ENCODE measurements at places on chromosomes 1 and 21. TPM values are rescaled to one million over a fixed set of nuclear protein-coding genes. Genes with fewer than 3 reads are reported as not detected.

KIAA1614 gene
- total RNA-seq, result 0.66 TPM

CLCA4 gene
- total RNA-seq, result not detected

TMPRSS15 gene
- 3.3 TPM for total RNA-seq

ITLN2 gene
- not detected for total RNA-seq

IGFN1 gene
- total RNA-seq, result 0.05 TPM

DNMT3L gene
- total RNA-seq, result not detected

AMY1C gene
- not detected for total RNA-seq

RNF2 gene
- total RNA-seq, result 18.6 TPM

All from MCF 10A (cell line).